ENCODE measurements at places on chromosomes 2 and 18.

- no peak overlapping the region for H3K4me3 ChIP-seq
- no peaks in the 10 kb centered on the region for H3K4me1 ChIP-seq
- H3K36me3 ChIP-seq: no peaks in the 10 kb centered on the region
- no peaks in the 10 kb centered on the region for H3K27me3 ChIP-seq
Observed at GRCh38 chr2:74919827-74920226, 38.6 kb upstream of the POLE4 start.

- no peak for DNase-seq
- no peaks in the 10 kb centered on the region for H3K27me3 ChIP-seq
- H3K36me3 ChIP-seq: no peaks in the 10 kb centered on the region
- H3K4me1 ChIP-seq: no peaks in the 10 kb centered on the region
Observed at GRCh38 chr2:16351137-16351536, 314.5 kb downstream of the CYRIA start.

DNA sequence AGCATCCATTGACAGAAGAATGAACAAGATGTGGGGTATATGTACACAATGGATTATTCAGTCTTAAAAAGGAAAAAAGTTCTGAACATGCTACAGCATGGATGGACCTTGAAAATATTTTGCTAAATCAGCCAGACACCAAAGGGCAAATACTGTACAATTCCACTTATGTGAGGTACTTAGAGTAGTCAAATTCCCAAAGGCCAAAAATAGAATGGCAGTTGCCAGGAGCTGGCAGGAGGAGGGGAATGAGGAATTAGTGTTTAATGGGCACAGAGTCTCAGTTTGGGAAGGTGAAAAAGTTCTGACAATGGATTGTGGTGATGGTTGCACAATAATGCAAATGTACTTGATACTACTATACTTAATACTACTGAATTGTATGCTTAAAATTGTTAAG lies 193.2 kb downstream of the MBD2 start:
- no peak overlapping the region for H3K27ac ChIP-seq
- no peaks in the 10 kb centered on the region for H3K27me3 ChIP-seq
- no peak for DNase-seq

DNA sequence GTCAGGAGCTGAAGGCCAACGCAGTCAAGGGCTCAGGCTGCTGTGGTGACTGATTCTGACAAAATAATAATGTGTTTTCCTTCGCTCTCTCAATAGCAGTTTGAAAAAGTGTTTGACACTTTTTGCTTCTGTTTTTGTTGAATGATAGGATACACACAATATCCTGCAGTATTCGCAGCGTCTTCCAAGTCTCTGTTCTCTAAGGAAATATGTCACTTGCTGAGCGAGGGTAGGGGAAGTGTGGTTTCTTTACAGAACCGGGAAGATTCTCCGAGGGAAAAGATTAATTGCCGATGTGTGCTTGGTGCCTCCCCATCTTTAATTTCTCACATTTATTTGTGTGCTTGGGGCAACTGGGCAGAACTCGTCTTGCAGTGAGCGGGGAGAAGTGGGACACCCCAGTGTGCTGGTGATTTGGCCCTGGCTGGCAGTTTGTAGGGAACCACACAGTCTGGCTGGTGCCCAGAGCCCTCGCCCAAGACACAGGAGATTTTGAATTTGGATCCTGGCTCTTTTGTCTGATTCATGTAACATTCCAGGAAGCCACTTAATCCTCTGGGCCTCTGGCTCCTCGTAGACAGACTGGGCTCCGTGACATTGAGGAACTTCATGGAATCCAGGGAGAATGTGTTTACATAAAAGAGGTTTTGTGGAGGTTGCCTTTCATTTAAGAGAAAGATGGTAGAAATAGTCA lies 169.4 kb downstream of the LDLRAD4 start:
- H3K4me1 ChIP-seq: no peaks in the 10 kb centered on the region
- no peak overlapping the region for H3K4me3 ChIP-seq
- peaks cover 10% of the 10 kb centered on the region for H3K36me3 ChIP-seq

DNA sequence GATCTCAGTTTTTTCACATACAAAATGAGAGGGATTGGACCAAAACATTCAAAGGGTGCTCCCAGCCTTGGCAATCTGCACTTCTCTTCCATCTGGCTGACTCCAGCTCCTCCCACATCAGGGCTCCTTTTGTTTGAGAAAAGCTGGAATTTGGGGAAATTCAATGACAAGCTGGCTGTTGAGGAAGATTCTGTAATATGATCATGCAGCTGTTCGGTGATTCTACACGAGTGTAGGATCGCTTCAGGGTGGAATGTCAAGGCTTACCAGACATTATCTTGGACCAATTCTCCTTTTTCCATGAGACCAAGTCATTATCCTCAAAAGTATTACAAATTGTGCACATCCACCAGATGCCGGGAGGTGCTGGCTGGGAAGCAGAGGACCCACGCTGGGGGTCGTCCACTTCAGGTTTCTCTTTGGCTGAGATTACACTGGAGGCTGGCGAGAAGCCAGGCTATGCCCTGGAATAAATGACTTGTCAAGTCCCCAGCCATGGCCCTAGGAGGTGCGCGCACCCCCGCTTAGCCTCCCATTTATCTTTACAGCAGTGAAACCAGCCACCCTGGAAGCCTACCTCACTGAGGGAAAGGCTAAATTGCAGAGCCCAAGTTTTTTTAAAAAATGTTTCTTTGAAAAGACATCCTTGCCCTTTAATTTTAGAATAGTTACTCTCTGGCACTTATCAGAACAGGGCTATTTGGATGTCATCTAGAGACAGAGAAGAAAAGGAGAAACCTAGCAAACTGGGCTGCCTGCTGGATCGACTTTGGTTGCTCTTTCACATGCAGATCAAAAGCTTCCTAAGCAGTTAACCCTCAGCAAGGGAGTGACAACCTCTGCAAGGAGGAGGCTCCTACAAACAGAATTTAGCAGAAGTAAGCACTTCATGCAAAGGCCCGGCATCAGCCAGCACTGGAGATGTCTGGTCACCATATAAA lies 42.5 kb upstream of the LCLAT1 start:
- H3K27me3 ChIP-seq: no peaks in the 10 kb centered on the region
- no peaks in the 10 kb centered on the region for H3K36me3 ChIP-seq
- no peak overlapping the region for H3K4me3 ChIP-seq
- no peaks in the 10 kb centered on the region for H3K4me1 ChIP-seq
- no peak for DNase-seq
- no peak overlapping the region for H3K27ac ChIP-seq

- H3K27me3 ChIP-seq: no peaks in the 10 kb centered on the region
- H3K4me1 ChIP-seq: no peaks in the 10 kb centered on the region
- DNase-seq: no peak
- H3K27ac ChIP-seq: no peak overlapping the region
- no peak overlapping the region for H3K4me3 ChIP-seq
- H3K36me3 ChIP-seq: no peaks in the 10 kb centered on the region
Observed at GRCh38 chr2:40200366-40200915, 251.4 kb downstream of the SLC8A1 start.

GRCh38 chr2:16513626-16514025 lies 152.0 kb downstream of the CYRIA start:
- no peak overlapping the region for H3K4me3 ChIP-seq
- no peaks in the 10 kb centered on the region for H3K27me3 ChIP-seq
- peaks cover 5% of the 10 kb centered on the region for H3K4me1 ChIP-seq
- H3K27ac ChIP-seq: no peak overlapping the region

GRCh38 chr2:189729430-189729829 lies 33.2 kb downstream of the OSGEPL1 start:
- no peak overlapping the region for H3K4me3 ChIP-seq
- H3K27me3 ChIP-seq: no peaks in the 10 kb centered on the region
- no peak overlapping the region for H3K27ac ChIP-seq
- H3K36me3 ChIP-seq: no peaks in the 10 kb centered on the region
- no peaks in the 10 kb centered on the region for H3K4me1 ChIP-seq
- DNase-seq: no peak

DNA sequence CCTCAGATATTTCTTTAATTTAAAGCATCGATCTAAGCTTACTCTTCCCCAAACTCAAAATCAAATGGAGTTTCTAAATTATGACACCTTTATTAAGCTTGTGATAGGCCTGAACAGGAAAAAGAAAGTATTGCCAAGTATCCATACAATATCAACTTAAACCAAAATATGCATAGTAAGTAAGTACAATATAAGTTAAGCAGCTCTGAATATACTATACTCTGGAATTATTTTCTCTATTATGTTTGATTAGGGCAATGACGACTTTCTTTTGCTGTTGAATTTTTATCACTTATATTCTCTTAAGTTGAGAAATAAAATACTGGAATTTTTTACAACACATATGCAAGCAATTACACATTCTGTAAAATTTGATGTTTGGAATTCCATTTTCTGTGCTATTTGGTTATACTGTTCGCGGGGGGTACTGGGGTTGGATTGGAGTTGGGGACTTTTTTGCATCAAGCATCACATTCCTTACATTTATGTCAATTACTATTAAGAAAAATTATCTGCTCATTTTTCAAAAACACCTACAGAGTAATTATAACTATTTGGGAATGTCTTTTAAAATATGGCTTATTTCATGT lies 2.2 kb downstream of the COL5A2 start:
- H3K27ac ChIP-seq: peak overlapping the region; percentile 19
- H3K27me3 ChIP-seq: no peaks in the 10 kb centered on the region

GRCh38 chr2:21890716-21891115 lies 766.9 kb downstream of the TDRD15 start:
- H3K4me3 ChIP-seq: no peak overlapping the region
- no peaks in the 10 kb centered on the region for H3K4me1 ChIP-seq
- H3K27ac ChIP-seq: no peak overlapping the region
- H3K27me3 ChIP-seq: no peaks in the 10 kb centered on the region
- no peak for DNase-seq

DNA sequence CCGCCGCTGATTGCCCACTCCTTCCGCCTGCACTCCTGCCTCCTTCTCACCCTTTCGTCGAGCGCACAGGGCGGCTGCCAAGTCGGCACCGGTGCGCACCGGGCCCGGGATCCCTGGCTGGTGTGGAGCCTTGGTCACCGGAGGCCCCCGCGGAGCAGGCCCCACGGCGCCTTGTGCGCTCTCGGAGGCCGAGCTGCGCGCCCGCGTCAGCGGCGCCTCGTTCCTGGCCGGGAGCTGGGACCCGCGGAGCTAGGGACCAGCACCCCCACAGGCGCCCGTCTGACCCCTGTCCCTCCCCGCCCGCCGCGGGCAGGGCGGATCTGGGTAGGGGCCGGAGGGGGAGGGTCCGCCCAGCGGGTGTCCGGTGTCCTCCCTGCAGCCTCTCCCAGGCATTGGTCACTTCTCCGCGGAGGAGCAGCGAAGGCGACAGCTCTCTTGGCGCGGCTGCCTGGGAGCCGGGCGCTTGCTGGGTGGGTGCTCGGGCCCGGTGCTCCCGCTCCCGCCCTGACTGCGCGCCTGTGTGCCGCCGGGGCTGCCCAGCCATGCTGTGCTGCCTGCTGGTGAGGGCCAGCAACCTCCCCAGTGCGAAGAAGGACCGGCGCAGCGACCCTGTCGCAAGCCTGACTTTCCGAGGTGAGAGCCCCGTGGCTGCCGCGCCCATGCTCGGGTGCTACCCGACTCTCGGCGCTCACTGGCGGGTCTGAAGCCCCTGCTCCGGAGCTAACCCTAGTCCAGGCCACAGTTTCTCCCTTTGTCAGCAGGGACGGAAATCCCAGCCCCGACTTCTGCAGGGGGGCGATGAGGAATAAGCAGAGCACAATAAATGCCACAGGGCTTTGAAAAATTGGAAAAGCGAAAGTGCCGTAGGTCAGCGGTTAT lies 13.2 kb downstream of the DYSF start:
- peak overlapping the region; percentile 87 for H3K4me3 ChIP-seq
- DNase-seq: peak; percentile 79
- H3K27ac ChIP-seq: peak overlapping the region; percentile 52
- H3K36me3 ChIP-seq: no peaks in the 10 kb centered on the region

DNA sequence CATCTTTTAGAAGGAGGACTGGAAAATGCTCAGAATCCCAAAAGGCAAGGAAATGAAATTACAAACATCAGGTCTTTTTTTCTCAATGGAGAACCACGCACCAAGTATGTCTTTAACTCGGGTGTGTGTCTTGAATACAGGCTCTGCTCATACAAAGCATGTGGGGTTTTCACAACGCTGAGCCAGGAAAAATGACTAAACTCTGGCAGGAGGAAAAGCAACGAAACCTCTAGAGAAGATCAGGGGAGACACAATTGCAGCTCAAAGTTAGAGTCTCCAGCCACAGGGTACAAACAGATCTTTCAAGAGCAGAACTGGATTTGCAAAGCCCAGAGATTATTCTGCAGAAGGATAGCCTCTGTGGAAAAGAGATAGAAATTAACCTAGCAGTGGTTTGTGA lies 42.8 kb upstream of the TPO start:
- no peak for DNase-seq
- H3K4me3 ChIP-seq: no peak overlapping the region

DNA sequence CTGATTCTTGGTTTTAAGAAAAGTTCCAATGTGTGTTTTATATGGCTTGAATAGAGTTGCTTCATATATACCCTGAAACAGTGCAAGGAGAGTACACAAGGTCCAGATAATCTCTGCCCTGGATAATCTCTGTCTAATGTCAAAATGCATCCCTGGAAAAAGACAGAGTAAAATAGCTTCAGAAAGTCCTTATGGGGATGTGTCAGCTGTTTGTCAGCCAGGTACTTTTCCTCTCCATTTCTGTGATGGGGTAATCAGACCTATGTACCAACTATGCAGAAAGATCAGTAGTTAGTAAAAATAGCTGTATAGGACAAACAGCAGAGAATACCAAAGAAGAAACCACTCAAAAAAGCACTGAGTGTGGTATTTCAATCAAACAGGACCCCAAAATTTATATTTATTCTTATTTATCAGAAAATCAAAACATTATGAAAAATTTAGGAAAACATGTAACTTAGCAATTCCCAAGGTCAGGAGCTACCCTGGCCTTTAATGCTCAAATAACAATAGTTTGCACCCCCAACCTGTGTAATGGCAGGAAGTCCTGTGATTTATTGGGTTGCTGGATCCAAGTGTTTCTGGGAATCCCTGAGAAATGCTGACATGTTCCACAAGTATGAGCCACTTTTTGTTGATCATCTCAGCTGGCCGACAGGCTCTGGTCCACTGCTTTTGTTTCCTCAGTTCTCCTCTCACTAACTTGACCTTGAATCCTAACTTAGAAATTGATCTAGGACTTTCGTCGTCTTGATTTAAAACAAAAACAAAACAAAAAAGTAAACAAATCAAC lies 69.6 kb downstream of the MDH1 start:
- H3K27me3 ChIP-seq: no peaks in the 10 kb centered on the region
- peaks cover 24% of the 10 kb centered on the region for H3K4me1 ChIP-seq
- DNase-seq: no peak
- no peak overlapping the region for H3K4me3 ChIP-seq

- no peak for DNase-seq
- no peak overlapping the region for H3K27ac ChIP-seq
- H3K4me1 ChIP-seq: no peaks in the 10 kb centered on the region
- no peaks in the 10 kb centered on the region for H3K27me3 ChIP-seq
- H3K36me3 ChIP-seq: no peaks in the 10 kb centered on the region
Observed at GRCh38 chr2:31254237-31255203, 20.6 kb downstream of the EHD3 start.

GRCh38 chr2:216404010-216404618 lies 8.2 kb upstream of the SMARCAL1 start:
- no peaks in the 10 kb centered on the region for H3K36me3 ChIP-seq
- H3K4me3 ChIP-seq: no peak overlapping the region
- DNase-seq: peak; percentile 31
- no peak overlapping the region for H3K27ac ChIP-seq

GRCh38 chr2:130165293-130166016 lies 15.9 kb downstream of the SMPD4 start:
- H3K4me3 ChIP-seq: no peak overlapping the region
- H3K4me1 ChIP-seq: no peaks in the 10 kb centered on the region
- no peak for DNase-seq
- H3K36me3 ChIP-seq: no peaks in the 10 kb centered on the region
- no peaks in the 10 kb centered on the region for H3K27me3 ChIP-seq
- no peak overlapping the region for H3K27ac ChIP-seq

All from right lobe of liver (tissue), 6 donors.